Activated T-helper 2 cell treated with anti-CD3 and anti-CD28 coated beads, Interferon-gamma antibody, Interleukin-2, Interleukin-4, amounts not matched to agents 10 μg/mL and 5 μg/mL and 100 μg/mL, durations not matched to agents 14 hours and 24 hours and 36 hours (primary cell): ENCODE measurements at places on chromosomes 7 and 10.

- no peak for DNase-seq
Measured at GRCh38 chr10:112950714-112951358, 789 bp downstream of the TCF7L2 start.

DNA sequence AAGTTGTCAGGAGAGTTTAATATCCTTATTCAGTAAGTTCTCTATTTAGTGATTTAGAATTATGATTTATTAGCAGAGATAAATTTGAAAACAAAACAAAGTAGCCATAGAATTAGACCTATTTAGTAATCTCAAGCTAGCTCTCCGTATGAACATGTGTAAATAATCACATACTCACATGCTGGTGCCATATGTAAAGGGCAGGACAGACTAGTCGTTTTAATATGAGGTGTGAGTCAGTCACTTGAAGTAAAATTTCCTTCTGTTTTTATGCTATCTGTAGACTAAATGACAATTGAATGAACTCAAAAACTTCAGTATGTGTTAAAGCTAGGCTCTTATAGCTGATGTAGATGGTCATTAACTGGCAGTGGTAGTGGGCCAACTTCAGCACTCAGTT lies 67.1 kb downstream of the WAC start:
- DNase-seq, result no peak

DNA sequence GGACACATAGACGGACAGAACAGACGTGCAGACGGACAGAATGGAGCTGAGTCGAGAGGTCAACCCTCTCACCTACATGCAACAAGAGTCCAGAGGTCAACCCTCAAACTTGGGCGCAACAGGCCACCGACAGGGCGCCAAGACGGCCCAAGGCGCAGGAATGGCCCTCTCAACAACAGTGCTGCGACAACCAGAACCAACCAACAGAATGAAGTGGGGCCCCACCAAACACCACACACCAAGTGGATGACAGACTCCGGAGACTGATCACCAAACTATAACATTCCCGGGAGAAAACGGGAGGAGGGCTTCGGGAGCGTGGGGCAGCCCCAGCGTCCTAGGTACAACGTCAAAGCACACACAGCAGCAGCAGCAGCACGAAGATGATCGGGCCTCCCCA lies 13.4 kb downstream of the INTS1 start:
- DNase-seq, result no peak

GRCh38 chr10:102344067-102344466 lies 51.4 kb upstream of the NFKB2 start:
- DNase-seq, result no peak

DNA sequence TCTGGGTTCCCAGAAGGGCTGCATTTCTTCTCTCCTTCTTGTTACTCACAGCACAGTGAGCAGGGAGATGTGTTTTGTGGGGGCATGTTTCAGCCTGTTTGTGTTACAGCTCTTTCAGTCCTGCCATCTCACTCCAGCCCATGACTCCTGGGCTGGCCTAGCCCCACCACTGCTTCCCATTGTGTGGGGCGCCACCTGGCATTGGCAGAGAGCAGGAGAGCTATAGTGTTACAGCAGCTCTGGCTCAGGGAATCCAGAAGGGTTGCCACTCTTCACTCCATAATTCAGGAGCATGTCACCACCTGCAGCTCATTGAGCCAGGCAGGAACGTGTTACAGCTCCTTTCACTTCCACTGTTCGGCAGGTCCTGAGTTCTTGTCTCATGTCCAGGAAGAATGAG lies 30.0 kb downstream of the CLDN12 start:
- no peak for DNase-seq

DNA sequence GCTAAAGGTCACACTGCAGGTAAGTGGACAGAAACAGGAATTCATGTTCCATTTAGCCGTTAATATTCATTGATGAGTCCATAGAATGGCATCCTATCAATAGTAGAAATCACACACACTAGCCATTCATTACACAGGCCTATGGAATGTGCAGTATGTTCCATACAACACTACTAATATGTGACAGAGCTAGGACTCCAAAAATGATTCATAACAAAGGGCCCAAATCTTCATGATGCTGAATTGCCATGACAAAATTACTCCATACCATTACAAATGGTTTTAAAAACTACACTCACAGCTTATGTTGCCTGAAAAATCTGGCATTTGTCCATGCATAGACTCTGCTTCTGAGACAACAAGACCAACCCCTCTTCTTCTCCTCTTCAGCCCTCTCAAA lies 549.1 kb downstream of the XPNPEP1 start:
- DNase-seq, result no peak

- DNase-seq, result no peak
Measured at GRCh38 chr10:18087355-18087754, 52.9 kb upstream of the CACNB2 start.

- DNase-seq, result no peak
Measured at GRCh38 chr7:36949711-36950600, 225.7 kb upstream of the AOAH start.

DNA sequence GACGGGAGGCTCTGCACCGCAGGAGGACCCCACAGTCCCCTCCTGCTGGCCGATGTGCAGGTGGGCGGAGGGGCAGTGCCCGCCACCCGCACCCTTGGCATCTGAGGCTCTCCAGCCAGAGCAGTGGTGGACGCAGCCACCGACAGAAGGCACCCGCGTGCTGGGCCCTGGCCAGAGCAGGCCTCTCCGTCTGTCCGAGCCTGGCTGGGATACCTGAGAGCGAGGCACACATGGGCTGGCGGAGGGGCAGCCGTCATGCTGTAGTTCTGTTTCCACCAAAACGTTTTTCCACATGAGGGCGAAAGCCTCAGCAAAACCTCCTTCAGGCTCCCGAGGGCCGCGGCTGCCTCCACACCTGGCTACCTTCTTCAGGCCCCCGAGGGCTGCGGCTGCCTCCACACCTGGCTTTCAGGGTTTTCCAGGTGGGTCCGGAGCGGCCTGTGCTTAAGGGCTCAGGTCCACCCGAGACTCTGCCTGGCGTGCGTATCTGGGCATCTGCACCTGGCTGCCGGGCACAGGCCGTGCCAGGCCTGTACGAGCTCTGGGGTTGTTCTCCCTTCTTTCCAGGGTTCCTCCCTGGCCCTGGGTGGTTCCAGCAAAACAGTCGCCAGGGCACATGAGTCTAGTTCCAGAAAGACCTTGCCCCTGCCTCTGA lies 115.5 kb downstream of the INPP5A start:
- DNase-seq, result no peak

DNA sequence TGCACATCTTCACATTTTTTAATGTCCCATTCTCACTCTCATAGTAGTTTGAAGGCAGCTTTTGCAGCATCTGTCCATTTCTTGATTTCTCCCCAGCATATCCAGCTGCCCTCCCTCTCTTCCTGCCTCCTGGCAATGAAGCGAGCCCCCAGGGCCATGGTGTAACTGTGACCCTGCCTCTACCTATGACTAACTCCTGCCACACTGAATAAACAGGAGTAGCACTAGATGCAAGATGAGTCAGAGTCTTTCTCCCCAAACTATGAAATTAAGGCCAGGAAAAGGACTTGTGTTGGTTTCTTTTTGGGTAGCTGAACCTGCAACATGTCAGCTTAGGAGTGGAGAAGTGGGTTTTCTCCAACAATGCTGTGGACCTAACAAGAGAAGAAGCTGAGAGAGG lies 329.0 kb downstream of the RNLS start:
- no peak for DNase-seq

DNA sequence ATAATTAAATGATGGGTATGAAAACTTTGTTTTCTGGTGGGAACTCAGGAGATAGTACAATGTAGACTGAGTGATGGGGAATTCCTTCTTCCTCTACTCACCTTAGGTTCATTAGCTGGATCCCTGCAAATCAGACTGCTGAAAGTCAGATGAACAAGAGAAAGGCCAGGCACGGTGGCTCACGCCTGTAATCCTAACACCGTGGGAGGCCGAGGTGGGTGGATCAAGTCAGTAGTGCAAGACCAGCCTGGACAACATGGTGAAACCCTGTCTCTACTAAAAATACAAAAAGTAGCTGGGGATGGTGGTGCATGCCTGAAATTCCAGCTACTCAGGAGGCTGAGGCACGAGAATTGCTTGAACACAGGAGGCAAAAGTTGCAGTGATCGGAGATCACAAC lies 28.7 kb upstream of the ST8SIA6 start:
- no peak for DNase-seq

DNA sequence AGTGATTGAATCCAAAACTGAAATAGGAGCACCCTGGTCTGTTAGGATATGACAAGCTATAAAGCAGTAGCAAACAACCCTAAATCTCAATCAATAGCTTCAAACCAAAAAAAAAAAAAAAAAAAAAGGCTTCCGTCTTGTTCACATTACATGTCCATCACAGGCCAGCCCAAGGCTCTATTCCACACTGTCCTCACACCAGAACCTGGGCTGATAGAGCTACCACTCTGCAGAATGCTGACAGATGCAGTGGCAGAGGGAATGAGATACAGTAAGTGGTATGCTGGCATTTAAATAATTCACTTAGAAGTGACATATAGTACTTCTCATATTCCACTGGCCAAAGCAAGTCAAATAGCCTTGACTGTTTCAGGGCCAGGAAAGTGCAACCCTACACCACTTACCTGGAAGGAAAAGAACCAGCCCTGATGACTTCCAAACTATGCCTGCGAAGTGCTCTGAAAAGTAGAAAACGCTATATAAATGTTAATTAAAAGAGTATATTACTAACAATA lies 5.8 kb downstream of the CDCA7L start:
- DNase-seq, result no peak

GRCh38 chr10:104472505-104472904 lies 118.9 kb downstream of the CFAP58 start:
- no peak for DNase-seq

GRCh38 chr10:49398000-49398861 lies 2.3 kb upstream of the DRGX start:
- peak; percentile 47 for DNase-seq

GRCh38 chr7:152462995-152463708 lies 27.3 kb upstream of the KMT2C start:
- DNase-seq, result no peak

- no peak for DNase-seq
Measured at GRCh38 chr7:122423591-122423990, 119.0 kb upstream of the FEZF1 start.

DNA sequence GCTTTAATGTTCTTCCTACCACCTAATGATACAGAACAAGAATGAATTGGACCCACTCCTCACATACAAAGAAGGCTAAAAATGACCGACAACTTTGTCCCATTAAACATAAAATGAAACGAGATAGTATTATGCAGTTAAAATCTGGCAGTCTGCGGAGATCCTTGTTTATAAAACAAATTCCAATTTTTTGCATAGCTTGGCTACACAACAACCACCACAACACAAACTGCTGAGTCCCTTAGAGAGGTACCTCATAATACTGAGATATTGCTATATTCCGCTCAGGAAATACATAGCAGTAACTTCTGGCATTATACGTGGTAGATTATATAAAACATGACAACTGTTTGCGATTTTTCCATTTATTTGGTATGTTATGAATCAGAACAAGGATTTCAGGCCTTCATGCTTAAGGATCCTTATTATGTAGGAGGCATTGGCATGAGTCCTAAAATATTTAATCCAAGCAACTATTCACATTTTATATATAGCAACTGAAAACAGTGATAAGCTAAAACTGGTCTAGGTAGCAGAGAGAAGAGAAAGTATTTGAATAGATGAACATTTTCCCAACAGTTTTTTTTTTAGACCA lies 96.0 kb downstream of the ANK3 start:
- no peak for DNase-seq

GRCh38 chr7:98085674-98086073 lies 21.0 kb upstream of the LMTK2 start:
- no peak for DNase-seq

DNA sequence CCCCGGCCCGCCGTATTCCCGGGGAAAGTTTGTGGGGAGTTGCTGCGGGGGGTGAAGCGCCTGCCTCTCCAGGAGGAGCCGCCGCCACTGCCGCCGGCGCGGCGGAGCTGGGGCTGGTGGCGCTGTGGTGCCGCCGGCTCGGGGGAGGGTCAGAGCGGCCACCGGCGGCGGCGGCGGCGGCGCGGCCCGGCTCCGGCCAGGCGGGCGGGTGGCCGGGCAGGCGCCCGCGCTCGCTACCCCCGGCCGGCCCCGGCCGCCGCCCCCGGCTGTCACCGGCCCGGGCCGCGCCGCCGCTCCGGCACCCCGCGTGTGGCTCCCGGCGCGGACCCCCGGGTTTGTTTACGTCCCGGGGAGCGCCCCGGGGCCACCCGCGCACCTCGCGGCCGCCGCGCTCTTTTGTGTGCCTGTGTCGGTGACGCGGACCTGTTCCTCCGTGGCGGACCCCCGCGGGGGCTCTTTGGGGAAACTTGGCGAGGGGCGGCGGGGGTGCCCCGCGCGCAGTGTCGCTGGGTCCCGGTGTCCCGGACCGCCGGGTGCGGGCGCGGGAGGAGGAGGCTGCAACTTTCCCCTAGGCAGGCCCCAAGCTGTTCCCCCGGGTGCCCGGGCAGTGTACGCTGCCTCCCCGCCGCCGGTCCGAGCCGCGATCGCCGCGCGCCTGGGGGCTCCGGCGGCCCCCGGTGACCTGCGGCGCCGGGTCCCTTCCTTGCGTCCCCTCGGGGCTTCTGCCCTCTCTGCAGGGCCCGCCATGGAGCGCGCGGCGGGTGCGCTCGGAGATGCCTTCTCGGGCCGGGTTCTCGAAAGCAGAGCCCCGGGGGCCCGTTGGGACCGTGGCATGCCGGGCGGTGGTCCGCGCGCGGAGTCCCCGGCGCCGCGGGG lies 593 bp upstream of the CUX1 start:
- DNase-seq, result peak; percentile 18

GRCh38 chr7:25835197-25835596 lies 316.8 kb upstream of the NFE2L3 start:
- no peak for DNase-seq

GRCh38 chr7:46003896-46004875 lies 83.1 kb upstream of the IGFBP3 start:
- no peak for DNase-seq

GRCh38 chr10:100490531-100490930 lies 27.7 kb downstream of the WNT8B start:
- no peak for DNase-seq

DNA sequence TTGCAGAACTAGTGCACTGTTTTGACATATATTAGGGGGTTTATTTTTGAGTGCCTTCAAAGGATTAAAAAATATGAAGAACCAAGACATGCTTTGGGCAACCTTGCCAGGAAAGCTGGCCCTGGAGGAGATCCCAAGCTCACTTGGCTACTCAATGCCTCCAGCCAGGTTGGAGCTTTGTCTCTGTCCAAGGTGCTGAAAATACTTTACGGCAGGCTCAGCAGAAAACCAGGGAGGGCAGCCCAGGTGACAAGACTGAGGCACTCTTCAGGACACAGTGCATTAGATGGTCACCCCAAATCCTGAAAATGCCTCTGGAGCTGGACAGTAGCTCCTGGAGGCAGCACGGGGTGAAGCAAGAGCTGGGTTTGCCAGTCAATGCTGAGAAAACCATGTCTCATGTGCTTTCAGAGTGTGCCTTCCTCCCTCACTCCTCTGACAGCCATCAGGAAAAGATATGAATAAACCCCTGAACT lies 5.8 kb upstream of the KCNH2 start:
- no peak for DNase-seq

- no peak for DNase-seq
Measured at GRCh38 chr10:53009961-53010907, 237.7 kb upstream of the MBL2 start.

GRCh38 chr10:70602665-70603448 lies at the start of gene PRF1:
PRF1 (minus strand) TSS chr10:70602741; CDS start chr10:70600902, 1,839 bp downstream.
- DNase-seq, result peak; percentile 71

GRCh38 chr10:118626953-118627352 lies 31.5 kb upstream of the PRLHR start:
- no peak for DNase-seq

GRCh38 chr7:131964203-131964602 lies 407.8 kb upstream of the PODXL start:
- DNase-seq, result no peak
